ENCODE measurements at places on chromosomes 6 and 20.

GRCh38 chr6:127128066-127128465 is 9.6 kb downstream of the RSPO3 start:
- DNase-seq: no peak

DNA sequence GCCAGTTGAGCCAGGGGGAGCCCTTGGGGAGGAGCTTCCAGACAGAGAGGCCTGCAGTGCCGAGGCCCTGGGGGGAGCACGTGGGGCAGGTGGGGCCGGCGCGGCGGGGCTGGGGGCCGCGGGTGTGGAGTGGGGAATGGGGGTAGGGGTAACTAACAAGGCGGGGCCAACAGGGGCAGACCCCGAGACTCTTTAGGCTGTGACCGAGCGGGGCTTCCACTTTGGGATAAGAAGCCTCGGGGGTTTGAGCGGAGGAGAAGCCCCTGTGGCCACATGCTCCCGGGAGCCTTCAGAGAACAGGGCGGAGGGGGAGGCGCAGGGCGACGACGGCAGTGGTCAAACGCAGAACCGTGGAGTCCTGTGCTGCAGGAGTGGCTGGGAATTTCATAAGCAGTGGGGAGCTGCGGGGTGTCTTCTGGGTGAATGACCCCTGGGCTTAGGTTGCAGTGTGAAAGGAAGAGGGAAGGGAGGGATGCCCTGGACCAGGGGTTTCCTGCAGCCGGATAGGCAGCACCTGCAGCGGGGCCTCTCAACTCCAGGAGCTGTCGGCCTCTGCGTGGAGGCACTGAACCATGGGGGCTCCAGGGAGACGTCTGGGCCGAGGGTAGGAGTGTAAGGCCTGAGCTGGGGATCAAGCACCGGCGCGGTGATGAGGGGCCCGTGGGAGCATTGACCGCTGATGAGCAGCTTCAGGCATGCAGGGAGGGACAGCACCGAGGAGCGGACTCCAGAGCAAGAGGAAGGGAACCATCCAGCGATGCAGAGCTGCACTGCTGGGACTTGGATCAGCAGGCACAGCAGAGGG is 121.0 kb downstream of the SYNDIG1 start:
- DNase-seq: no peak

DNA sequence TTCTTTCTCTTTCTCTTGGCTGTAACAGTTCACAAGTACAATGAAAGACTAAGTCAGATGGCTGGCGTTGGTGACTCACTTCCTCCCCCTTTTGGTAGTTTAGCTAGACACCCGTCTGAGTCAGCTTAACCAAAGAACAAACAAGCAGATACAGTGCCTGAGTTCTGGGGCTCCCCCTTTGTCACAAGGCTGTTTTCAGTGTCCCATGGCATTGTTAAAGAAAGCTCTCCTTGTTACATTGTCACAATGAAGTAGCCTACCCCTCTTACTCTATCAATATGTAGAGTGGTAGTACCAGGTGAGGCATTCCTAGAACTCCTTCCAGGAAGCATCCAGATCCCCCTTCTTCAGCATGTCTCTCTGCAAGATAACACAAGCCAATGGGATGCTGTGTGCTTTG is 38.6 kb downstream of the KIAA0408 start:
- peak; percentile 84 for DNase-seq

DNA sequence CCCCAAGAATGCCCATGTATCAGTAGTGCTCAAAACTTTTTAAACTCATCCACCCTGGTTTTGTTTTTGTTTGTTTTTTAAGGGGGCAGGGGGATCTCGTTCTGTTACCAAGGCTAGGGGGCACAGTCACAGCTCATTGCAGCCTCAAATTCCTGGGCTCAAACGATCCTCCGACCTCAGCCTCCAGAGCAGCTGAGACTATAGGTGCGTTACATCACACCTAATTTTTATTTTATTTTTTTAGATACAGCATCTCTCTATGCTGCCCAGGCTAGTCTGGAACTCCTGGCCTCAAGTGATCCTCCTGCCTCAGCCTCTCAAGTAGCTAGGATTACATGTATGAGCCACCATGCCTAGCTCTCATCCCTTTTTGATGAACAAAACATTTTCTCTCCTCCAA is 11.2 kb downstream of the PHIP start:
- DNase-seq: no peak

DNA sequence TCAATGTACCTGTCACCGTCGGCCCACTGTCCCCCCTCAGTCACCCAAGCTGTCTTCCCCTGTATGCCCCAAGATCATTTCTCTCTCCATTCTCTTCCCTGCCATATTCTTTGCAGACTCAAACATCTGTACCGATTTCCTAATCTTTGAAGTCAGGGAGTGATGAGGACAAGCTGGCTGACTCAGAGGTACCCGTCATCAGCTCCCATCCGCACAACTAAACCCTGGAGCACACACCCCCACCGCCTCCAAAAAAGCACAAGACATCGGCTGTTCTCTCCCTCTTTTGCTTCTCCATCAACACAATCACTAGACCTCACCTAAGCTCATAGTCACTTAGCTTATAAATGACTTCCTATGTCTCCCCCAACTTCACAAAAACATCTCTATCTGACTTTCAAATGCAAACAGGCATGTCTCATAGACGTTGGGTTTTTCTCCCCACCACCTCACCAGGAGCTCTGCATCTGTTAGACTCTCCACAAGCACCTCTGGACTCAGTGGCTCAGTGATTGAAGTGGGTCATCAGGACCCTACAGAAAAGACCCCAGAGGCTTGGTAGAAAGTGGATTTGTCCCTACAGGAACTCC is 11.5 kb upstream of the NFATC2 start:
- DNase-seq: no peak

DNA sequence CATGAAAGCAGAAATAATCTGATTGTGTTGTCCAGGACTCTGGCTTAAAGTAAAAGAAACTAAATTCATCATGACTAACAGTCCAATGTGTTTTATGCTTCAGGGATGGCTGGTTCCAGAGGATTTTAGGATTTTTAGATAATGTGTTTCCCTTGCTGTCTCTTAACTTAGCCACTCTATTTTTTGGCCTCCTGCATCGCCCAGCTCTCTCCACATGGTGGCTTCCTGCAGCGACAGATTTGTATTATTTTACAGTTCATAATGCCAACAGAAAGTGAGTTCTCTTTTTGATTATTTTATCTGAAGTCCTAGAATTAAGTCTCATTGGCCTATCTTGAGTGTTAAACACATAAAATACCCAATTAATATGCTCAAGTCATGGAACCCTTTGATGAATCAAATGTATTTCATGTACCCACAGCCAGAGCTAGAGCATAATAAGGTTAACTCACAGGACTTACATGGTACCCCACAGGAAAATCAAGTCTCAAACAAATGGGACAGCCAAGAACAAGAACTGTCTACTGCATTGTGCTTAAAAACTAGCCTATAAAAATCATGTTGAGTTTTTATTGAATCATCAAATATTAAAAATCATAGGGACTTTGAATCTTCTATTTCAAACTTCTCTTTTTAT is 582.5 kb downstream of the DOK5 start:
- DNase-seq: no peak

DNA sequence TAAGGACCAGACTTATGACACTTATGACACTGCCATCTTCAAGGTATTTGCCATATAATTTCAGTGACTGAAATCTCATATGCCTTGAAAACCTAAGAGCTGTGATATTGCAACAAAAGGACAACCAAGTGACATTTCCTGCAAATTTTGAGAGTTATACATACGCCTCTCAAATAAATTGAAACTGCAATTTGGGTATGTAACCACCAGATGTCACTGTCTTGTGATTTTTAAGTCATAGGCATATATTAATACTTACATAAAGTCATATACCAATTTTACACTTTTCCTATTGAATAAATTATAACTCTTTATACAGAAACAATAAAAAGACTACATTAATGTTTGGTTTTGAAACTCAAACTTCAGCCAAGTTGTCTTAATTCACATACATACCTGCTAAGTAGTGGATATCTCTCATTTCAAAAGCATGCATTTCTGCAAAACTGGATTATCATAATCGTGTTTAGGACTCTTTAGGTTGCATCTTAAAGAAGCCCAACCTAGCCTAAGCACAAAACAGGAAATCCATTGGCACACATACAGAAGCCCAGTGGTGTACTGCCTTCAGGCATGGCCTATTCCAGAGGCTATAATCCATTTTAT is 180.2 kb downstream of the PACRG start:
- peak; percentile 60 for DNase-seq

DNA sequence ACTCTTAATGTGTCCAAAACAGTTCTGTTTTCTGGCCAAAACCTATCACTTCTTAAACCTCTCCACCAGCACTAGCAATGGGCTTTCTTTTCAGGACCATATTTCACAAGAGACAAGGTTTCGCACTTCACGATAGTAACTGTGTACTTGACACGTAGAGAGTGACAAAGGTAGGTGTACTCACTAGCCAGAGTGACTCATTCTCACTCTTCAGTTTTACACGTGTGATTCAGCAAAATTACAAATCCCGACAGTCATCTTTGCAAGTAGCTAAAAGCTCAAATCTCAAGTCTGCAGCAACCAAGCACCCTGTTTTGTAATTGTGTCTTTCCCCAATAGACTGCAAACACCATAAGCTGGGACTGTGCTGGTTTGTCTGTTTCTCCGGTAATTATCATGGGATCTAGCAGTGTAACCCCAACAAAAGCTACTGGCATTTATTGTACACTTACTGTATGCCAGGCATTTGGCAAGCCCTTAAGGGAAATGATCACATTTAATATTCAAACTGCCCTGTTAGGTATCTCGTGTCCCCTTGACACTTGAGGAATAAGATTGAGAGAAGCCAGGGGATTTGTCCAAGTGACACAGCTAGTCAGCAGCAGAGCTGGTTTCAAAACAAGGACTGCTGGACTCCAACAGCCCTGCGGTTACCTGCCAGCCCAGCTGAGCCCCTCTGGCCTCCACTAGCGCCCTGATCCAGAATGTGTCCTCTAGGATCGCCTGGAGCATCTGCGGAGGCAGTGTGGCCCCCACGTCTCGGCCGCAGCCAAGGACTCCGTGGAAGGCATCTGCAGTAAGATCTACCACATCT is 9.9 kb downstream of the PCIF1 start:
- DNase-seq: peak; percentile 88

GRCh38 chr6:152002306-152002705 is 194.8 kb downstream of the ESR1 start:
- peak; percentile 31 for DNase-seq

DNA sequence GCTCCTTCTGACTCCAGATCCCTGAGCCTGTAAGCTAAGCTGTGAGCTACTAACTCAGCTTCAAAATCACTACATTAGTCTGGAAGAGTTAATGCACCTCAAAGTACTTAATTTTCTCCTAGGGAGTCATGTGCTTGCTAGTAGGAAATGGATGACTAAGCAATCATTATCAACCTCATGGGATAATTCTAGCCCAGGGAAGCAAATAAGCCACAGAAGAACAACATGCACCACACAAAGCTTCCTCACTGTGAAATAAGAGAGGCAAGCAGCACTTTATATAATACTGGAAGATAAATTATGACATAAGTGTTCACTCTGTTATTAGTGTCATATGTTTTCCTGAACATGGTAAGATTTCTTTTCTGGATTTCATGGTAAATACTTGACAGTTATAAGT is 57.9 kb upstream of the RCAN2 start:
- peak; percentile 17 for DNase-seq

DNA sequence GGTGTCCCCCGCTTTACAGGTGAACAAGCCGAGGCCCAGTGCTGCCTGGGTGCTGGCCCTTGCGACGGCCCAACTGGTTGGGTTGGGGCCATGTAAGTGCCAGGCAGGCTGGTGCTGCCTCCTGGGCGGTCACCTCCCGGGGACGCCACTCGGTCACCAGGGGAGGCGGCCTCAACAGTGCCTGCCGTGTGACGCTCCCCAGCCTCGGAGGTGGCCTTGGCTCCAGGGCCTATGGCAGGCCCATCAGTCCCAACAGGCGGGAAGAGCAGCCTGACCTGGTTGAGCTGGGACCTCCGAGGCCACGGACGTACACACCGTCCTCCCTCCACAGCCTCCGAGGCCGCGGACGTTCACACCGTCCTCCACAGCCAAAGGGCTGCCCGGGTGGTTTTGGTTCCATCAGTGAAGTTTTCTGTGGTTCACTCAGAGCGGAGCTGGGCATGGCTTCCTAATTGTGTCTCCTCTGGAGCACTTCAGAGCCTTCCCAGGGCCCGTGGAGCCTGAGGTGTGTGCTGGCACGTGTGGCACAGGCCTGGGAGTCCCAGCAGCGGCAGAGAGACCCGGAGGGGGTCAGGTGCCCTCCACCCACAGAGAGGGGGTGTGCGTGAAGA is 19.3 kb upstream of the SLCO4A1 start:
- no peak for DNase-seq

- no peak for DNase-seq
Measured at GRCh38 chr6:14365393-14365792, 247.8 kb downstream of the CD83 start.

DNA sequence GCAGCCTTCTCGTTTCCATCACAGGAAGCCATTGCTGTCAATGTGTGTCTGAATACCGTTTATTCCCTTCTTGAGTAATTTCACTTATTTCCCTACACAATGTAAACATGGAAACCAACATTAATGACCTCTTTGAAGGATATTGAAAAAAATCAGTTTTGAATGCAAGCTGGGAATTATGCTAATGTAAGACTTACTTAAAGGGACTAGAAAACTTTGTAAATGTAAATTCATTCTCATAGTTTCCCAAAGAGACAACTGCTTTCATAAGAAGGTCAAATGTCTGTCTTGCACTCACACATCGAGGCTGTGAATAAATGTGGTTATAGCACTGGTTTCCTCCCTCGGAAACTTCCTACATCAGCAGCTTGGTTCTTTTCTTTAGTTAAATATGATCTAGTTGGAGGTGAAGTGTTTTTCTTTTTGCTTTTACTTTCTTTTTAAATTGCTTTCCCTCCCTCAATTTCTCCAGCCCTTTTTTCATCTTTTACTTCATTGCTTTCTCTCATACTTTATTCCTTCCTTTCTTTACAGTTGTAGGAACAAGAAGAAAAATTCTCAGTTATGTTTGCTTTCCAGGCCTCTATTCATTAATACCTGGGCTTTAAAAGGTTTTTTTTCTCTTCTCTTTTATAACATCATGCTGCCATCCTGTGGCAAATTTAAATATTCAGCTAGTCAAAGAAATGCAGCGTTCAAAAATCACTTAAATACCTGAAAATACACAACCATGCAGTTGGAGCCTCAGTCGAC is 108.3 kb downstream of the TNFAIP3 start:
- peak; percentile 44 for DNase-seq

DNA sequence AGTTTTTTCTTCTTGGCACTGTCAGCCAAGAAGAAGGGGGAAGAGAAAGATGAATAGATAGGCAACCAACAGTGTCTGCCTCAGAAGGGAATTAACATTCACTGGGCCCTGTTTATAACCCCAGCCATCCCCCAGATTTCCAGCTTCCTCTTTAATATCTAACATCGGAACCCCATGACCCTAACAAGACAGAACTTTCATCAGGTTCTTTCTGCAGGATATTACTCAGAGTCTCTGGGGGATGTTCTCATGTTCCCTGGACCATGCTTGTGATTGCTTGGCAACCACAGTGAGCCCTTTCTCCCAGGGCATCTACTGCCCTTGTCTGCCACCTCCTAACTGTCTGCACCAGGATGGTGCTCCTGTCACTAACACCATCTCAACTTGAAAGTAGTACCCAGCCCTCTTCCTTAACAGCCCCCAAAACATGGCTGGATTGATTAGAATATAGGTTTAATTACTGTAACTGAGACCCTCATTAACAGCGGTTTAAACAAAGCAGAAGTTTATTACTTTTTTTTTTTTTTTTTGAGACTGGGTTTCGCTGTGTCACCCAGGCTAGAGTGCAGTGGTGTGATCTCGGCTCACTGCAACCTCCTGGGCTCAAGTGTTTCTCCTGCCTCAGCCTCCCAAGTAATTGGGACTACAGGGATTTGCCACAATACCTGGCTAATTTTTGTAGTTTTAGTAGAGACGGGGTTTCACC is 12.0 kb upstream of the PTPN1 start:
- no peak for DNase-seq

Measured in DMS53 (cell line).